ENCODE measurements at places on chromosomes 12 and 14. TPM values are rescaled to one million over a fixed set of nuclear protein-coding genes. Genes with fewer than 3 reads are reported as not detected.

GLI1 gene
- 0.48 TPM for total RNA-seq

GALNT6 gene
- total RNA-seq = 18.6 TPM

AICDA gene
- total RNA-seq = not detected

ASCL1 gene
- total RNA-seq = not detected

SLC6A15 gene
- total RNA-seq = not detected

AREL1 gene
- 43.1 TPM for total RNA-seq

DAO gene
- total RNA-seq = not detected

All from activated CD4-positive, alpha-beta memory T cell treated with anti-CD3 and anti-CD28 coated beads, Interleukin-2, amount 10 ng/mL, durations not matched to agents 7 days and 5 days (primary cell).